ENCODE measurements at places on chromosomes 7 and 10. TPM values are rescaled to one million over a fixed set of nuclear protein-coding genes. Genes with fewer than 3 reads are reported as not detected.

GRCh38 chr10:86690657-86691084, 22.4 kb downstream of the LDB3 start:
- H3K4me3 ChIP-seq, result no peak overlapping the region
- H3K27ac ChIP-seq, result no peak overlapping the region
- no peak for DNase-seq

- no peak overlapping the region for H3K27ac ChIP-seq
- H3K36me3 ChIP-seq, result no peaks in the 10 kb centered on the region
- H3K4me1 ChIP-seq, result no peaks in the 10 kb centered on the region
- no peak for DNase-seq
- no peak overlapping the region for H3K4me3 ChIP-seq
Measured at GRCh38 chr7:43195768-43196167, 83.3 kb downstream of the HECW1 start.

Gene ANKRD61
- not detected for total RNA-seq

Gene TRPV6
- total RNA-seq, result not detected

Gene KCNIP2
- total RNA-seq, result 3.5 TPM

Gene CREB5
- 0.05 TPM for total RNA-seq

GRCh38 chr7:101553771-101554445, 75.2 kb downstream of the MYL10 start:
- DNase-seq, result no peak
- no peak overlapping the region for H3K27ac ChIP-seq
- H3K4me3 ChIP-seq, result no peak overlapping the region
- no peaks in the 10 kb centered on the region for H3K36me3 ChIP-seq
- H3K27me3 ChIP-seq, result no peaks in the 10 kb centered on the region

Gene POMZP3
- total RNA-seq, result 13.3 TPM

GRCh38 chr10:13670311-13670710, 83.5 kb downstream of the PRPF18 start:
- no peak overlapping the region for H3K4me3 ChIP-seq
- no peak for DNase-seq
- H3K36me3 ChIP-seq, result no peaks in the 10 kb centered on the region
- H3K4me1 ChIP-seq, result no peaks in the 10 kb centered on the region
- H3K27ac ChIP-seq, result no peak overlapping the region

Gene CDH23
- 0.37 TPM for total RNA-seq

GRCh38 chr10:95249467-95249866, 41.3 kb downstream of the PDLIM1 start:
- H3K36me3 ChIP-seq, result peaks cover 71% of the 10 kb centered on the region
- DNase-seq, result no peak
- H3K27me3 ChIP-seq, result no peaks in the 10 kb centered on the region
- H3K4me3 ChIP-seq, result no peak overlapping the region
- H3K4me1 ChIP-seq, result peaks cover 20% of the 10 kb centered on the region
- H3K27ac ChIP-seq, result no peak overlapping the region

GRCh38 chr10:88592906-88593305, 6.3 kb downstream of the LIPJ start:
- no peak for DNase-seq
- H3K36me3 ChIP-seq, result no peaks in the 10 kb centered on the region
- no peaks in the 10 kb centered on the region for H3K27me3 ChIP-seq
- no peak overlapping the region for H3K4me3 ChIP-seq

DNA sequence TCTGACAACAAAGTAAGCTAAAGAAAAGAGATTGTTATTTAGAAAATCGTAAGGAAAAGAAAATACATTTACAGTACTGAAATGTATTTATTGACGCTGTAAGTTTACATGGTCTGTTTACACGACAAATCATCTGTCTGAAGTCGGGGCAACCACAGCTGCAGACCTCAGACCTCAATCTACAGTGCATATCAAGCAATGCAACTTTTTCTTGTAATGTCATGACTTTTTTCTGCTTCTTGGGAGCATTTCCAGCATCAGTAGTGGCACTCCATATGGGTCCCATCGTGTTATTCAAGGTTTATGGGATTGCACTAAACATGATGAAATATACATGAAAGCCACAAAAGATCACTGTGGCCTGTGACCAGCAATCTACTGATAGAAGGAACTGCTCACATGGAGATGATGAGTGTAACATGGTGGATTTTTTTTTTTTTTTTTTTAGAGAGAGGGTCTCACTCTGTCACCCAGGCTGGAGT, 77.1 kb downstream of the MTPN start:
- H3K27ac ChIP-seq, result no peak overlapping the region
- no peak for DNase-seq
- H3K36me3 ChIP-seq, result no peaks in the 10 kb centered on the region
- H3K27me3 ChIP-seq, result no peaks in the 10 kb centered on the region

DNA sequence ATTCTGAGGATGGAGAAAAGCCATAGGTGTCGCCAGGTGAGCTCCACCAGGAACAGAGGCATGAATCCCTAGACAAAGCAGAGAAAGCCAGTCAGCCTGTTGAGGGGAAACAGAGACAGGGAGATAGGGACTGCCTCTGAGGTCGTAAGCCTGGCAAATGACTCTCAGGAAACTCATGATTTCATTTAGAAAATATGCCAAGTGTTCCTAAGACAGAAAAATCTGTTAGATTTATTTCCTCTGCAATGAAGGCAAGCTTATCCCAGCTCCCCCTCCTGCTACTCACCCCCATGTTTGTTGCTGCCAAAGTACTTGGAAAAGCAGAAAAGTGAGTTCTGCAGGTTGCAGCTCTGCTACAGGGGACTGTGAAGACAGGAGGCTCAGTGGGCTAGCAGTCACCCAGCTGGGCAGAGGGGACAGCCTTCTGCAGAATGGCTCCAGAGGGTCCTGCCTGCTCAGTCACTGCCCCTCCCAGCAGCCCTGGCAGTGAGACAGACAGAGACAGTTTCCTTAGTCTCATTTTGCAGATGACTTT, 184.3 kb downstream of the ADRA2A start:
- H3K36me3 ChIP-seq, result no peaks in the 10 kb centered on the region
- no peaks in the 10 kb centered on the region for H3K27me3 ChIP-seq
- H3K4me3 ChIP-seq, result no peak overlapping the region
- no peaks in the 10 kb centered on the region for H3K4me1 ChIP-seq

Gene TEX36
- not detected for total RNA-seq

DNA sequence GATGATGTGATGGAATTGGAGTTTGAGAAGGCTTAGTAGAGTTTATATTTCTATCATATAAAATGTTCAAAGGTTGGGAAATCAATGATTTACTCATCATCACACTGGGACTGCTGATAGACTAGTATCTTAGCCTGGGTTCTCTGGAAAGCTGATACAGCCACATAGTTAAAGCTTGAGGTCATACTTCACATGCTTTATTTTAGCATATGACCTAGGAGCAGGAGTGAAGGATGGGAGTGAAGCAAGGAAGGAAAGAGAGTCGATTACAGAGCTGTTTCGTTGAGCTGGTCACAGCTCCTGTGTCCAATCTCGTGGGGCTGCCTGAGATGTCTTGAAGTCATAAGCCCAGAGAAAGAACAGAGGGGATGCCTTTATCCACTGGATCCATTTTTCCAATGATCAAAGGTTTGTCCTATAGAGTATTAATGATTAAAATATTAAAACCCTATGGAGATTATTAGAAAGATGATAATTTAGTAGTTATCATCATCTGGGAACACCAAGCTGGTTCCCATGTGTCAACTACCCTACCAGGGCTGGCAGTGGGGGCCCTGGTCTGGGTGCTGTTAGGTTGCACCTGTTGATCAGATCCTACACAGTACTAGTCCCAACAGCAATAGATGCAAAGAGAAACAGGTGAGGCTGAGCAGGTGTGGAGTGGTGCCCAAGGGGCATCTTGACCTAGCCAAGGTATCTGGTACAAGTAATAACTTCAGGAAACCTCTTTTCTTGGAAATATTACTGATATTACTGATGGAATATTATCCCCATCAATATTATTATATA, 77.8 kb downstream of the BAMBI start:
- H3K4me1 ChIP-seq, result no peaks in the 10 kb centered on the region
- no peaks in the 10 kb centered on the region for H3K27me3 ChIP-seq
- no peaks in the 10 kb centered on the region for H3K36me3 ChIP-seq
- H3K4me3 ChIP-seq, result no peak overlapping the region
- DNase-seq, result no peak
- H3K27ac ChIP-seq, result no peak overlapping the region

DNA sequence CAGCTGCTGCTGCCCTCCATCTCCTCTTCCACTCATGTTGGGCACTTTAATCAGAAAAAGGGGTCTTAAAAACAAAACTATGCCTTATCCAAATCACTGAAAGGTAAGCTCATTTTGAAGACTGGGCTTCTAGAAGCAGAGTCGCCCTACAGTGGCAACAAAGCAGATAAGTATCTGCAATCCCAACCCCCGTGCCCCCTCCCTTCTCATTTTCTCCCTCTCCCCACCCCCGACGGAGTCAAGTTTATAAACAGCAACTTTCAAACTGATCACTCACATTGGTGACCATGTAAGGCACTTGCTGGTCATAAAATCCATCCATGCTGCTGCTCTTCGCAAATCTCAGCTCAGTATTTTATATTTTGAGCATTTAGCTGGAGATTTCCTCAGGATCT, 738 bp downstream of the ETV1 start:
- no peaks in the 10 kb centered on the region for H3K36me3 ChIP-seq
- no peak overlapping the region for H3K4me3 ChIP-seq
- H3K27ac ChIP-seq, result no peak overlapping the region
- peaks cover 26% of the 10 kb centered on the region for H3K4me1 ChIP-seq
- no peak for DNase-seq
- H3K27me3 ChIP-seq, result no peaks in the 10 kb centered on the region

Measured in B cell (primary cell).